H4 (cell line): ENCODE measurements at places on chromosomes 13 and 19.

GRCh38 chr13:64130171-64130570, 2714.5 kb upstream of the PCDH20 start:
- no peak for DNase-seq

GRCh38 chr19:12668932-12669269, 2.3 kb downstream of the WDR83 start:
- DNase-seq: no peak

DNA sequence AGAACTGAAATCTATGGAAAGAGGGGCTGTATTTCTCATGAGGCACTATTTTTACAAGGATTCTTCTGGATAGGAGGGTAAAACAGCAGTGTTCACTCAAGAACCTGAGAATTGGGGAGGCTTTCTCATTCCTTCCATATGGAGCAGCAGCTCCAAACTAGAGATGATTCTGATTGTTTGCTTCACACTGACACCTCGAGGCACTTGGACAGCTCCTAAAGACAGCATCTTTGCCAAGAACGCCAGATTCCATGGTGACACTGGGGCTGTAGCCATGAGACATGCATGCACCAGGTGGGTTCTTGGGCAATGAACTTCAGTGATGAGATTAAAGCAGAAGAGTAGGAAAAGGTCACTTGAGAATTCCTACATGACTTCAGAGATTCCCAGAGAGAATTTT, 361.5 kb upstream of the HTR2A start:
- DNase-seq: no peak

DNA sequence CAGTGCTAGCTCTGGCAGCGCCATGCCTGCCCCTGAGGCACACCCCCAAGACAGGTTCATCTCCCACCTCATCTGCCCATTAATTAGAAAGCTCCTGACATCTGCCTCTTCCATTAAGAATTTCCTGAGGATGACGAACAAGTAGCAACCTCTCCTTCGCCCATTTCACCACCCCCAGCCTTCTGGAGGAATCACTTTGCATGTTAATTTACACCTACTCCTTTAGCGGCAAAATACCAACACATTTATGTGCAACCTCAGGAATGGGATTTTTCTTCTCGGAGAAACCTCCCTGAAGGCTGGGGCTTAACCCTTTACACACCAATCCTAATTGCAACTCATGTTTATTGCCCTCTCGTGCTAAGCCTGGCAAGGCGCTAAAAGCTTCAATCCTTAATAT, 13.8 kb downstream of the SLC7A1 start:
- no peak for DNase-seq

DNA sequence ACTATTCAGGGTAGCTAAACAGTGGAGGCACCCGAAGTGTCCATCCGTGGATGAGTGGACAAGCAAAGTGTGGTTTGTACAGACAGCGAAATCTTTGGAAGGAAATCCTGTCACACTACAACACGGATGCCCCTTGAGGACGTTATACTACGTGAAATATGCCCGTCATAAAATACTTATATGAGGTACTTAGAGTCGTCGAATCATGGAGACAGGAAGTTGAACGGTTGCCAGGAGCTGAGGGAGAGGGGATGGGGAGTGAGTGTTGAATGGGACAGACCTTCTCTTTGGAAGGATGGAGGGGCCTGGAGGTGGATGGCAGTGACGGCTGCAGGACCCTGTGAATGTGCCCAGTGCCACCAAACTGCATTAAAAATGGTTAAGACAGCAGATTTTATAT, 11.6 kb downstream of the ATP4B start:
- DNase-seq: no peak

DNA sequence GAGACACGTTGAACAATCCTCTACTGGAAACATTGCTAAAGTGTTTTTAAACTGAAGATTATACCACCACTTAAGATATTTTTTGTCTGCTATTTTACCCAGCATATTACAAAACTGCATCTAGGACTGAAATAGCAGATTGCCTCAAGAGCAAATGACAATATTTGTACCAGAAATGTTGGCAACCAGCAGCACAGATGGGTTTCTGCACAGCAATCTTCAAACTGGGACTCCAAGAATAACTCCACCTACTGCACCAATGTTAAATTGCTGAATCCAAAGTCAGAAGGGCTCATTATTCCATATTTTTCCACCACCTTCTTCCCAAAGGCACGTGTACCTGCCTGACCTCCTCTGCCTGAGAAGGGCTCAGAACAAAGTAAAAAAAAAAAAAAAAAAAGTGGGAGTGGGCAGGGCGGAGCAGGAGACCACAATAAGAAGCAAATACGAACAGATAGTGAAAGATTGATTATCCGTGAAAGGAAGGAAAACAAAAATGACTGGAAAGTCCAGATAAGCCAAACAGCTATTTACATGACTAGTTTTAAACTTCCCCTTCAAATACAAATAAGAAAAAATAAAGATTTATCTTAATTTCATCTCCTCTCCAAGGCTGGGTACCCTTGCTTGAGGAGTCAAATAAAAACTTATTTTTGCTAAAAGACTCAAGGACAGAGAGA, 79.4 kb downstream of the FOXO1 start:
- no peak for DNase-seq

DNA sequence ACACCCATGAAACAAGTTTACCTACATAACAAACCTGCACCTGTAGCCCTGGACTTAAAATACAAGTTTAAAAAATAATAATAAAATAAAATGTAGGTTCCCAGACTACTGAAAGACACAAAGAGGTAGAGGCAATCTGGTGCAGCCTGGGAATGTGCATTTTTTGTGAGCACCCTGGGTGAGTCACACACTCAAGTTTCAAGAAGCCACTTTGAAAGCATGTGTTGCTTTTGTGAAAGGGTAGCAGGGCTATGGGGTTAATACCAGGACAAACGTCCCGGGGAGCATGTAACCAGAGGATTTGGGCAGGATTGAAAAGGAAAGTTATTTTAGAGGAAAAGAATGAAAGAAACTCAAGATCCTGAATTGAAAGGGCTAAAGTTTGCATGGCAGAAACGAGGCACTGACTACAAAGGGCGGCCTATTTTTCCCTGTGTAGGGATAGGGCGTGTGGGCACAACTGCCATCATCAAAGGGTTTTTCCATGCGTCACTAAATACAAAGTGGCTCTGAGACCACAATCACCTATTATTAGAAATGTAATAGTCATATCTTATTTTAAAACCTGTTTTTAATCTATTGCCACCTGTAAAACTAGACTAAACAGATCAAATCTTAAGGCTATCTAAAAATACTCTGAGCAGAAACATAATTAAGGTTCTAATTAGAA, 314.9 kb downstream of the COG6 start:
- DNase-seq: no peak

DNA sequence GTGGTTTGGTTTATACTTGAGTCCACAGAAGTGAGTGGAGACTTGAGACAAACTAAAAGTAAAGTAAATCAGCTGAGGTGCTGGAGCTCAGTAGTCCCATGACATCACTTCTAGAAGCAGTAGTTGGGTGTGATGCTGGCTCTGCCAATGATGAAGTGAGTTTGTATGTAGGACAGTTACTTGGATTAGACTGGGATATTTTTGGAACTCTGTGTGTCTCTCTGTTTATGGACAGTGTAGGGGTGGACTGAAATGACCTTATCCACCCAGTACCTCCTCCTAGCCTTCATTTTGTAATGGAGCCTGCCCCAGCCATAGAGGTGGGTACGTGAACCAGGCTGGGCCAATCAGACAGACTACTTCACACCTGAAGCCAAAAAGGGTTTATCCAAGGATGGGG, 52.2 kb downstream of the POLR1D start:
- DNase-seq: no peak
